ENCODE measurements at places on chromosomes 1 and 21. TPM values are rescaled to one million over a fixed set of nuclear protein-coding genes. Genes with fewer than 3 reads are reported as not detected.

DNA sequence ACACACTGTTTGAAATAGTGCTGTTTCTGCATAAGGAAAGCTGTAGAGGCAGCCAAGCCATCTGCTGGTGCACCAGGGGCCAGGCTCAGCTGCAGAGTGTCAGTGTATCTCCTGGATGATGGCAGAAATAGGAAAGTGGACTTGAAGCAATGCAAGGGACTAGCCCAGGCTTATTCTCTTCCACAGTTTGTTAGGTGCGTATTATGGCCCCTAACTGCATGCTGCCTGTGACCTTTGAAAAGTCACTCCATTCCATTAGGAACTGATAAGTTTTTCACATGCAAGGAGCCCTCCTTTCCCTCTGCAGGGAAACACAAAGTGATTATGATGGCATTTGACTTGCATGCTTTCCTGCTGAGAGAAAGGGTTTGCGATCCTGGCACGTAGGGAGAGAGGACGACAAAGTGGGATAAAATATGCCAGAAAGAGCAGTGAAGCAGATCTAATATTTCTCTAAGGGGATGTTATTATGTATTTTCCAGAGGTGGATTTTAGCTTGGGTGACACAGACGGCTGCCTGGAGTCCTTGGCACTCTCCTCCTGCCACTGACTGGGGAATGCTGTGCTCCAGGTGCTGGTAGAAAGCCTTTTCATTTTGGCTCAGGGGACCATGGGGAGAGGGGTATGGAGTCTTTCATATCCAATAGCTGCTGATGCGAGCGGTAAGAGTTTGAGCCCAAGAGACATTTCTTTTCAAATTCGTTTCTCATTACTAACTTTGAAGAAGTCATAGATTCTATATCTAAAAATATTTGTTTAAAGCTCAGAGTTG, 402.1 kb upstream of the B3GALT2 start:
- DNase-seq = peak; percentile 23

DNA sequence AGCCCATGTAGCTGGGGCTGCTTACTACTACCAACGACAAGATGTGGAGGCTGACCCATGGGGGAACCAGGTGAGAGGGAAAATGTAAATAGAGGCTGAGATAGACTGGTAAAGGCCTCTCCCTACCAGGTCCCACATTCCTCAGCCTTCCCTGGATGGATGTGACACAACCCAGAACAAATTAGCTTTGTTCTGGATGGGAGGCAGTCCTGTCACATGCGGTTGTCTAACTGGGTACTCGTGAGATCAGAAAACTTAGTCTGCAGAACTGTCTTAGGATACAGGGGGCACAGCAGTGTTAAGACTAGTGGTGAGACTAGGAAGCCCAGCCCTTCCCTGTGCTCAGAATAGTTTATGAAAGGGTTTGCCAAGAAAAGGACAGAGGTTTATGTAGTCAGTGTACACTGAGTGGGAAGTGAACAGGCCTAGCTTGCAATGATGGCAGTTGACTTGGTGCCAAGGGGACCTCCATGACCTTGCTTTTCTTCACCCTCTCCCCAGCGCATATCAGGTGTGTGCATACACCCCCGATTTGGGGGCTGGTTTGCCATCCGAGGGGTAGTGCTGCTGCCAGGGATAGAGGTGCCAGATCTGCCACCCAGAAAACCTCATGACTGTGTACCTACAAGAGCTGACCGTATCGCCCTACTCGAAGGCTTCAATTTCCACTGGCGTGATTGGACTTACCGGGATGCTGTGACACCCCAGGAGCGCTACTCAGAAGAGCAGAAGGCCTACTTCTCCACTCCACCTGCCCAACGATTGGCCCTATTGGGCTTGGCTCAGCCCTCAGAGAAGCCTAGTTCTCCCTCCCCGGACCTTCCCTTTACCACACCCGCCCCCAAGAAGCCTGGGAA, 8.4 kb downstream of the MMACHC start:
- no peak for DNase-seq

DNA sequence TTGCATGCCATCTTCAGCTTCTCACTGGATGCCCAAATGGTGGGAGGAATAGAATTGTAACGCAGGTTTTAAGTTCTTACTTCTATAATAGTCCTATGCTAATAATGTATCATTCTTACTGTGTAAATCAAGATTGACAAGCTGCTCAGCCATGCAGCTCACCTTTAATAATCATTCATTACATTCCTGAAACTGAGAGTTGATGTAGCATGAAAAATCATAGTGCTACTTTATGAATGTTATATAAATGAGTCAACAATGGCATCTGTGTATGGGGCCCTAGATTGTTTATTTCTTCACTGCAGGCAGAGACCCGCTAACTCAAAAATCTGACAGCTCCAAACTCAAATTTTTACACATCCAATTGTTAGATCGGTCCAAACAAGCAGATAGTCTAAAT, 34.4 kb downstream of the FH start:
- DNase-seq = no peak

DNA sequence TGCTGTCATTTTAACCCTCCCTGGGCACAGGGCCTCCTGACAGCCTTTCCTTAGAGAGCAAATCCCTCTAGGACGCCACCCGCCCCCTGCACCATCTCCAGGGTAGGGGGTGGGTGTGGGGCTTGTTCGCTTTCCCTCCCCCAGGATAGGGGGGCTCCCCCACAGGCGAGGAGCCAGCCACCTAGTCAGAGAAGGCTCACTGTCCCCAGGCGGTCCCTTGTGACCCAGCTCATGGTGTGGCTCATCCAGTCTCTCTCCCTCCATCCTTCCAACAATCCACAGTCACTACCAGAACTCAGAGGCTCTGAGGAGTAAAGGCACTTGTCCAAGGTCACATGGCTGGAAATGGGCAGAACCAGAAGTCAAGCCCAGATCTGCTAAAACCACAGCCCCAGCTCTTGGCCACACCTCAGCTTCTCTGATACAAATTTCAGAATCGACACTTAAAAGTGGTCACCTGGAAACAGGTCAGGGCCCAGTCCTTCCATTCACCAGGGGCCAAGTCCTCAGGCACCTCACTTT, 89.8 kb downstream of the MRPL37 start:
- DNase-seq = no peak

GRCh38 chr21:33261635-33262034, 4.5 kb upstream of the IL10RB start:
- no peak for DNase-seq

DNA sequence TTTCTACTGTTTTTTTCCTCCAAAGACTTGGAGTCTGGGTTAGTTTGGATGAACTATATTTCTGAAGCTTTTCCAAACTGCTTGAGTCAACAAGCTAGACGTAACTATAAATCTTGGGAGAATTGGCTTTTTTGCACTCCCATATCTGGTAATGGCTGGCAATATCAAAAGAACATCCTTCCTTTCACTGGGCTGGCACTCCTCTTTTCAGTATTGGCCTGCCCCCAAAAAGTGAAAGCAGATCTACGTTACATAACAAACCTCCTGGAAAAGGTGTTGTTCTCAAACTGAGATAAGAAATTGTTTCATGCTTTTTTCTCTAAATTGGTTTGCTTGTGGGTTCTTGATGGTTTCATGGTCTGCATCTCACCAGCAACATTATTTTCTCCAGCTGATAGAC, 499.3 kb downstream of the NEGR1 start:
- no peak for DNase-seq

GRCh38 chr1:111758373-111758772, 2.7 kb downstream of the DDX20 start:
- DNase-seq = no peak

CHIA gene
- 0.28 TPM for total RNA-seq

DNA sequence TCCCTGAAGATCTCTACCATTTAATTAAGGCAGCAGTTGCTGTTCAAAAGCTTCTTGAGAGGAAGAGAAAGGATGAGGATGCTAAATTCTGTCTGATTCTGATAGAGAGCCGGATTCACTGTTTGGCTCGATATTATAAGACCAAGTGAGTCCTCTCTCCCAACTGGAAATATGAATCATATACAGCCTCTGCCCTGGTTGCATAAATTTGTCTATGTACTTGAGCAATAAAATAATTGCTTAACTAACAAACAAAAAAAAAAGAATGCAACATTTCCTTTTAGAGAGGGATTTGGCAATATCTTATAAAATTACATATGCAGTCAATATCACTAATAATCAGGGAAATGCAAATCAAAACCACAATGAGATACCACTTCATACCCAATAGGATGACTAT, 26.8 kb downstream of the ALDH9A1 start:
- no peak for DNase-seq

GRCh38 chr1:61606448-61607312, 118.3 kb downstream of the TM2D1 start:
- no peak for DNase-seq

AADACL3 gene
- total RNA-seq = 0.10 TPM
